ENCODE measurements at places on chromosomes 12 and 14.

GRCh38 chr14:29858299-29858698, 69.3 kb downstream of the PRKD1 start:
- DNase-seq: no peak

GRCh38 chr14:43338713-43339112, 1168.4 kb downstream of the FSCB start:
- no peak for DNase-seq

GRCh38 chr12:6198985-6199530, 1.1 kb upstream of the CD9 start:
- DNase-seq: no peak

DNA sequence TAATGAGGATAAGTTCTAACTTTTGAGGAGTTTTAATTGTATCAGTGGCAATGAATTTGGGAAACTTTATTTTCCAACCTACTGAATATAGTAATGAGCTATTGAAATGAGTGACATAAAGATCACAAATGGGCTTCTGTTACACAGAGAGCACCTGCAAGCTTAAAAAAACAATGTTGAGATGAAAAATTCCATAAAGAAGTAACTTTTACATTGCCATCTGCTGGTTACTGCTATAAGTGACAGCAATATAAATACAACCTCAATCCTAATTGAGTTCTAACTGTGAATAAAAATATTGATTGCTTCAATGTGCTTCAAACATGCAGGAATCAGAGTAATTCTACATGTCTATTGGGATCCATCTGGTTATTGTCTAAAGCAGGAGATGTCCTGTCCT, 14.2 kb downstream of the WIF1 start:
- DNase-seq: no peak

GRCh38 chr14:89507521-89507920, 90.5 kb upstream of the FOXN3 start:
- no peak for DNase-seq

DNA sequence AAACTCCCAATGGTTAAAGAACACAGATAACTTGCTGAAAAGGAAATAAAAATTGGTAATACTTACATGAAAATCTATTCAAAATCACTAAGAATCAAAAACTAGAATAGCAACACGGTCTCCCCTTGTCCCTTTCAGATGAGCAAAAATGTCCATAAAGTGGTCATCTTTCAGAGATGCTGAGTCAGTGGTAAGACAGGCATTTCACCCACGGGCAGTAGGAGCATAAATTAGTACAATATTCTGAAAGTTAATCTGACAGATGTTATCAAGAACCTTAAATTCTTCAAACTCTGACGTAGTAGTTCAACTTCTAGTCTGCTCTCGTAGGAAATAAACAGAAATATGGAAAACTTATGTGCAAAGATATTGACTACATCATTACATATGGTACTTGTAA, 33.1 kb upstream of the GNPNAT1 start:
- no peak for DNase-seq

DNA sequence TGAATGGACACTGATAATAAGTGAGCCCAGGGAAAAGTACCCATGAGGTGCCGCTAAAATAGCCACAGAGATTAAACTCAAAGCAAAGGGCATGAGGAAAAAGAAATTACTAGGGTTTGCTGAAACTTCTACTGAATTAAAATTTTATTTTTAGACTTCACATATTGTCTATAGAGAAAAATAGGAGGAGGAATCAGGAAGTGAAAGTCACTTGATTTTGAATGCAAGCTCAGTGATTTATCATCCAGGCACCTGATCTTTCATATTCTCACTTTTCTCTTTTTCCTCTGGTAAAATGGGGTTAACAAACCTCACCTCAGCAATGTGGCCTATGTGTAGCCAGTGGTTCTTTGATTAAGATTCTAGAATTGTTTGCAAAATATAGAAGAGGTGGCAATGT, 479.8 kb downstream of the BCL11B start:
- no peak for DNase-seq

GRCh38 chr12:98741196-98741555, 96.1 kb downstream of the APAF1 start:
- DNase-seq: no peak

DNA sequence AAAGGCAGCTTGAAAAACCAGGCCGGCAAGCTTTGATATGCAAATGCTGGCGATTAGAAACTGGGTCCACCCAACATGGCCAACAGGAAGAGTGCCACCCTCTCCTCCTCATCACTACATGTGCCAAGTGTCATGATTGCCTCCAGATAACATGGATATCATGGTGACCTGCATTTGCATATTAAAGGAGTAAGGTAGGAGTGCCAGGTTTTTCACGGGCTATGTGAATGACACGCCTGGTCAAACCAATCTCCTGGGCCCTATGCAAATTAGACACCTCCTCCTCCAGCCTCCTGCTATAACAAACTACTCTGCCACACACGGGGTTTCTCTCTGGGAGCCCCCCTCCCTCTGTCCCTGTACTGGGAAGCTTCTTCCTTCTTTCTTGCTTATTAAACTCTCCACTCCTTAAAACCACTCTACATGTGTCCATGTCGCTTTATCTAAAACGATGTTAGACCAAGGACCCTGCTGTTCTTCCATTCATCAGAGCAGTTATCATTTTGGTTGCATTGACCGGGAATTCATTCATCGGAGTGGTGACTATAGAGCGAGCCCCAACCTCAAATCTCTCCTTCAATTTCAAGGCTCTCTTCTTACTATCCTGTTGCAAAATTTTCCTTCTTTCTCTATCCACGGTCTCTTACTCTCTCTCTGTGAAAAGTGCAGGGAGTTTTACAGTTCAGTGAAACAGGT, 27.5 kb downstream of the APOBEC1 start:
- DNase-seq: no peak

GRCh38 chr14:36755756-36756155, 94.1 kb downstream of the PAX9 start:
- no peak for DNase-seq

- DNase-seq: no peak
These were observed 81.8 kb downstream of the NOS1 start for GRCh38 chr12:117279606-117280005.

- no peak for DNase-seq
These were observed 238.8 kb downstream of the PPFIA2 start for GRCh38 chr12:81520064-81520945.

All from stimulated activated CD4-positive, alpha-beta T cell treated with anti-CD3 and anti-CD28 coated beads, Interleukin-15, amount 100 ng/mL, for 1 hour (primary cell).